ENCODE measurements at places on chromosomes 7 and 10.

- DNase-seq: no peak
Observed at GRCh38 chr7:11698384-11698871, 133.6 kb downstream of the THSD7A start.

GRCh38 chr7:102890292-102890970 is 22.4 kb upstream of the LRRC17 start:
- no peak for DNase-seq

DNA sequence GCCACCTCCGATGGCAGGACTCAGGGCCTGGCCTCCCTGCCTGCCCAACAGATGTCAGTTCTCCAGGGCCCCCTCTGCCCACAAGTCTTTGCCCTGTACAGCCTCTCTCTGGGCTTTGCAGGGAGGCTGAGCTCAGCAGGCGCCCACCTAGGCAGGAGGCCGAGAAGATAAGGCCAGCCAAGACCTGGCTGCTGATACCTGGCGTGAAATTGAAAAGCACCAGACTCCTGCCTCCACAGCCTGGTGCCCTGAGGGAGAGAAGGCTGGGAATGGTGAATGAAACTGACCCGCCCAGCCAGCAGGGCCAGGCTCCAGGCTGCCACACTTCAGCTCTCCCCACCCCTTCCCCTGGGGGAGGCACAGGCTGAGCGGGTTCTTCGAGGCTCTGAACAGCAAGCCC is 145.8 kb downstream of the CDH23 start:
- no peak for DNase-seq

DNA sequence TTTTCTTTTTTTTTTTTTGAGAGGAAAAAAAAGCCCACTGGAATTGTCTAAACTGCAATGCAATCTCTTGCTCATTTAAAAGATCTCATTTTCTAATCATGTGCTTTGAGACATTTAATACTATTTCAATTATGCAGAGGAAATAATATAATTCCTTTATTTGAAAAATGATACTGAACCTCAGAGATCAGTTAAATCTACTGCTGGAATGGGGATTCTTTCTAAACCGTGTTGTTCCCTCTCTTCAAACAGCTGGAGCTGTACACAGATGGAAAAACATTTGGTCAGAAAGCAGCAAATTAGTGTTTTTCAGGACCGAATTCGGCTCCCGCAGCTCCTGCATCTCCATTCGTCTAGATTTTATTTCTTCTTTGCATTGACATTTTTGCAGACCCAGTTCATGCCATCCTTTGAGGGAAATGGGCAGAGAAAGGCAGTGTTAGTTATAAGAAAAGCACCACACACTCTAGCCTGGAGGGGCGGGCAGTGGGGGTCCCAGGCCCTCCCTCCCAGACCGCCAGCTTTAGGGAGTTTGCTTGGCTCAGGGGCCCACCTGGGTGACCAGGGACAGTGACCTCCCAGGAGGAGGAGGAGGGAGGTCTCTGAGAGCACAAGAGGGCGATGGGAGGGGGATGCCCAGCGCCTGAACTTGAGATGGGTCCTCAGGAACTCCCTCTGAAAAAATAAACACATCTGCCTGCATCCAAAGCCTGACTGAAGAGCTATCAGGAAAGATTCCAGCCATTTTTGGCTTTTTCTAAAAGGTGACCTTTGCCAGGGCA is 32.4 kb downstream of the TRIM8 start:
- DNase-seq: no peak

GRCh38 chr7:32761451-32762205 is 129.9 kb downstream of the KBTBD2 start:
- DNase-seq: no peak

DNA sequence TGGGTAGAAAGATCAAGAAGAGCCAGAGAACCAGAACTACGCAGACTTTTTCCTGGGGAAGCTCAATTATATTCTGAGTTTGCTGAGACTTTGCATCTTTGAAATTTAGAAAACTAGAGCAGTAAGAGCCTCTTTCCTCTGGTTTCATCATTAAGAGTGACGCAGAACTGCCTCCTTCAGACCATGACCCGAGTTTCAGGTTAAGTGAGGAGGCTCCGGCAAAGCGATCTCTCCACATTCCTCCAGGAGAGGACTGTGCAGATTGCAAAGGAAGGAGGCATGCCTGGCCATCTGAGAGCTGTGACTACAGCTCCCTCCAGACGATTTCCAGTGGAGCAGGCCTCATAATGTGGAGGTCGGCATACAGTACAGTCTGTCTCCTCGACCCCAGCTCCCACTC is 115.8 kb upstream of the LANCL2 start:
- DNase-seq: no peak

GRCh38 chr7:155464948-155465739 is 7.2 kb downstream of the EN2 start:
- DNase-seq: no peak

GRCh38 chr7:76328389-76328788 is 25.9 kb downstream of the HSPB1 start:
- no peak for DNase-seq

DNA sequence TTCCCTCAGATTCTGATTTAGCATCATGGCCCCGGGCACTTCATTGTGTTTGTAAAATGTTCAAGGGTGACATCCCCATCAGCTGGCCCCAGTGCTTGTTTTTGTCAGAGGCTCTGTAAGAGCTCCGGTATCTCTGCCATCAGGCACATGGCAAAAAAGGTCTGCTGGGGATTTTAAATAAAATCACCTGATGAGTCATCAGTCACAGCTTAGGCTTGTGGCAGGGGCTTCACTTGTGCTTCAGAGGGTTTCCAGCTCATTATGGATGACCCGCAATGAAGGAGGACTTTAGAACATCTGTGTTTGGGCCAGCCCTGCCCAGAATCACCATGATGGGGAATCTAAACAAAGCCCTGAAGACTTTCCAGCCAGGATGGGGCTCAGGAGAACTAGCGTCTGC is 259.9 kb downstream of the ZEB1 start:
- no peak for DNase-seq

DNA sequence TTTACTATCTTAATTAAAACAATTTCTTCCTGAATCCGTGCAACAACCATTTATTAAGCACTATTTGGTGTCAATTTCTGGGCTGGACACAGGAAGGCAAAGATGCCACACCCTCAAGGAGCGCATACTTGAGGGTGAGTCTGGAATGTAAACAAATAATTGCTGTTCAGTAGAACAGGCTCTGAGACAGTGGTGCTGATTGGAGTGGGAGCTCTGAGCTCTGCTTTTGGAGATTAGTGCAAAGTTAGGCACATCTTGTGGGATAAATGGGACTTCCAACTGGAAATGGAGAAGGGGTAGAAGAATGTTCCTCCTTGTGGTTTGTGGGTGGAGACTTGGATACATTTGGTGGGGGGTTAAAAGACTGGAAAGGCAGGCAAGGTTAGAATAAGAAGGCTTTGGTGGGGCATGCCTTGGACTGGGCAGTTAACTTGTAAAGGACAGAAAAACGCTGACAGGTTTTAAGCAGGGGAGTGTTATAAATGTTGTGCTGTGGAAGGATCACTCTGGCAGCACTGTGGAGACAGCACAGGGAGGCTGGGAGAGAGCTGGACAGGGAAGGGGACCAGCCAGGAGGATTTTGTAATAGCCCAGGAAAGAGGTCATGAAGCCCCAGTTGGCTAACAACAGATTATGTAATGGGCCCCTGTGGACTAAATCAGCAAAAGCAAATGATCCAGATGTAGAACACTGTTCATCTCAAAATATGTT is 80.7 kb downstream of the ZNF365 start:
- DNase-seq: no peak

DNA sequence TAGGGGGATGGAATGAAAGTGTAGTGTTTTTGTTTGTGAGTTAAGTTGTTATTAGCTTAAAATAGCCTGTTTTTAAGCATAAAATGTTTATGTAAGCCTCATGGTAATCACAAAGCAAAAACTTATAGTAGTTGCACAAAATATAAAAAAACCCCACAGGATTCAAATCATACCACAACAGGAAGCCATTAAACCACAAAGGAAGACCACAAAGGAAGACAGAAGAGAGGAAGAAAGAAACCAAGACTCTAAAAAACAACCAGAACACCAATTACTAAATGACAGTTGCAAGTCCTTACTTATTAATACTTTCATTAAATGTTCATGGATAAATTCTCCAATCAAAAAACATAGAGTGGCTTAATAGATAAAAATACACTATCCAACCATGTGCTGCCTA is 63.6 kb downstream of the ANKRD7 start:
- DNase-seq: no peak
